ENCODE measurements at places on chromosomes 2 and 18. TPM values are rescaled to one million over a fixed set of nuclear protein-coding genes. Genes with fewer than 3 reads are reported as not detected.

EVX2 gene
- not detected for total RNA-seq

METTL21A gene
- 36.1 TPM for total RNA-seq

USP37 gene
- 50.4 TPM for total RNA-seq

MDH1B gene
- total RNA-seq: 0.20 TPM

CIDEA gene
- total RNA-seq: not detected

DNA sequence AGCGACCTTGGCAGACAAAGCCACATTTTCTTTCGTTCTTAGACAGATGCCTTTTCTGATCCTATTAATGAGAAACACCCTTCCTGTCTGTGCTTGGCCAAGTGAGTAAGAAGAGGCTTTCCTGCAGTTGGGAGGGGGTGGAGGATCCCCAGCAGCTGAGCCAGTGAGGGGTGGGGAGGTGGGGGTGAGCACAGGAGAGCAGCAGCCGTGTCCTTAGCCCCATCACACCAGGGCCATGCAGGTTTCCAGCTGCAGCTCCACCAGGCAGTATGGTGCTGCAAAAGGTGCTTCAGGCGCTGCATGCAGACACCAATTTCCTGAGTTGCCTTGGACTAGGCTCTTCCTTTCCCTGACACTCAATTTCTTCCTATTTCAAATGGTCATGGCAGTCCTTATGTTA is 123.3 kb upstream of the SIX2 start:
- no peak for DNase-seq

GRCh38 chr18:79379251-79379905 is 16.4 kb upstream of the NFATC1 start:
- no peak for DNase-seq

GRCh38 chr2:20999906-21000645 is 43.8 kb downstream of the APOB start:
- no peak for DNase-seq

DNA sequence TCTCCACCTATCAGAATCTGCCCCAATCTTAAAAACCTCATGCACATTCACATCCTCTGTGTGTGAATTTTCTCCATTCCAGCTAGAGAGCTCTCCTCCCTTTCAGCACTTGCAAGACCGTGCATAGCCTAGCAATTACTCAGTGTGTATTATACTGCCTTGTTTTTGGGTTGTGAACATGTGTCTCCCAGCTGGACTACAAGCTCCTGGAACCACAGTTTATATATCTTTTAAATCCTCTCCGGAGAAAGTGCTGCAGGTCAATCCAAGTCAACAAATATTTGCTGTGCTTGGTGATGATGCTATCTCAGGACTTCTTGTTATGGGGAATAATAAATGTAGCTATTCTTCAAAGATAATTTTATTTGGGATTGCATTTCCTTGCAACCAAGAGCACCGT is 58.2 kb upstream of the MEX3C start:
- DNase-seq: no peak

GRCh38 chr2:65999103-65999502 is 435.8 kb upstream of the MEIS1 start:
- DNase-seq: no peak

- no peak for DNase-seq
Measured at GRCh38 chr2:215849771-215850170, 163.6 kb downstream of the MREG start.

DNA sequence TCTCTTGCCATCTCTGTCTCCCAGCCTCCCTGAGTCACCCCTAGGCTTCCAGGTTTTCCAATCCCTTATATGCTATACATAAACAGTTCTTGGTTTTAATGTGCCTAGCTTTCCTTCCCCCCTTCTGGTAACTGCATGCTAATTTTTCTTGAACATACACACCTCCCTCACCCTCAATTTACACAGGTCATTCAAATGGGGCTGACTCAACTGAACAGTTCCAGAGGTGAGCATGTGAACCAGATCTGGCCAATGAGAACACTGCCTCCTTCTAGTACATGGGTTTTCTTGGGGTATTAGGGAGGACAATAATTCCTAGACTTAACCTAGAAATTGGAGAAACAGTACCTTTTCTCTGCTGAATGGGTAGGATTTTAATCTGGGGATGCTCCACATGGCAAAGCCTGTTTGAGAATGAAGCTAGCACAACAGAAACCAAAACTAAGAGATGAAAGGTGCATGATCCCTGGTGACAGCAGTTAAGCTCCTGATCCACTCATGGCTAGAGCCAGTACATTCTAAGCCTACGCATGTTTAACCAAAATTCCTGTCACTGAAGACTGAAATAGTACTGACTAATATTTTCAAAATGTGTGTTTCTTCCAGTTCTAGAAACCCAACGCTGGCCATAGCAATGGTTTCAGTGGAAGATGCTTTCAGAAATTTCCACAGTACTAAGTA is 11.8 kb downstream of the SLC25A12 start:
- DNase-seq: no peak

DNA sequence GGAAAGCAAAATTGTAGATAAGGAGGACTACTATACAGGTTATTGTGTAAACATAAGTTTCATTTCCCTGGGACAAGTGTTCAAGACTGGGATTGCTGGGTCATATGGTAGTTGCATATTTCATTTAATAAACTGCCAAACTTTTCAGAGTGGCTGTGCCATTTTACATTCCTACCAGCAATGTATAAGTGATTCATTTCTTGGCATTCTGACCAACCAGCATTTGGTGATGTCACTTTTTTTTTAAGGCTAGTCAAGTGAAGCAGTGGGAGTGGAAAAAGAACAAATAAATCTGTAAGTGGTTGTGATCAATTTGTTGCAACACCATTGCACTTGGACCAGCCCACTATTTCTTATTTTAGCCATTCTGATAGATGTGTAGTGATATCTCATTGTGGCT is 5.2 kb upstream of the CHCHD5 start:
- DNase-seq: no peak

- DNase-seq: no peak
Measured at GRCh38 chr18:49371786-49372185, 88.7 kb downstream of the DYM start.

GRCh38 chr18:54148678-54149077 is 75.8 kb downstream of the MBD2 start:
- DNase-seq: no peak

DNA sequence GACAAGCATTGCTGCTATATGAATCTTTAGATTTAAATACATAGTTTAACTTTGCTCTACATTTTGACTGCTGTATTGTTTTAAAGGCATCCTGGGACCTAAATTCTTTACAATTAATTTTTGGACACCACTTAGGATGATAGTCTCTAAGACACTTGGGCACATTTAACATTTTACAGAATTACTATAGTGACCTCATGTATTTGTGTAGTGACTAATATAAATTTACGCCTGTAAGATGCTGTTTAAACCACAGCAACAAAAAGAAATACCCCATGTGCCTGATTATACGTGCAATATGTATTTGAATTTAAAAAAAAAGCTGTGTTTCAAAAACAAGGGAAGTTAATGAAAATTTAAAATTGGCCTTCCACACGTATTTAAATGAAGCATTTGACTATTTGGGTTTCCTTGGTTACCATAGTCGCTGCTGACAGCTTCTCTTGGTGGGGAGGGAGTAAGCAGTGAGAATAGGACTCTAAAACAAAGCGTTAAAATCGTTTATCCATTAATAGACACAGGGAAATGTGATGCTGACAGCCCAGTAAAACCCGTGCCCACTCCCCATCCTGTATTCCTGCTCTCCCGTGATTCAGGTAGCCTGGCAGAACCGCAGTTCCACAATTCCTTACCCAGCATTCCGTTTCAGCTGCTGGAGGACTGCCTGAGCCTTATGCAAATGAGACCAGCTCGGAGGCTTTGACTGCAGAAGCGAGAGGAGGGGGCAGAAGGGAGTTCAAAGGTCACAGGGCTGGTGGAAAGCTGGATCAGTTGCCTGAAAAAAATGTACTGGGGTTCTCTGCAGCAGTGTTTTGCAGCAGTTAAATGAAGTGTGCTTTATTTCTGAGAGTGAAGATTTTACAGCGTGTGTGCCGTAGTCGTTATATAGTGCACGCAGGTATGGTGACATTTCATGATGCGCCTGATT is 104.3 kb downstream of the CSRNP3 start:
- DNase-seq: no peak

- no peak for DNase-seq
Measured at GRCh38 chr18:35770376-35771014, 189.0 kb downstream of the GALNT1 start.

Measured in activated T-helper 1 cell treated with anti-CD3 and anti-CD28 coated beads, Interleukin-12 subunit alpha, Interleukin-12 subunit beta, Interleukin-2, Interleukin-4 antibody, amounts not matched to agents 30 ng/mL and 10 ng/mL and 1 ng/mL, durations not matched to agents 14 hours and 24 hours and 36 hours (primary cell).